ENCODE measurements at places on chromosomes 4 and X.

- no peak for DNase-seq
Measured at GRCh38 chrX:78333521-78333920, 6.1 kb upstream of the CYSLTR1 start.

- no peak for DNase-seq
Measured at GRCh38 chr4:48203819-48204218, 65.8 kb downstream of the TEC start.

- no peak for DNase-seq
Measured at GRCh38 chrX:33969105-33969504, 163.0 kb downstream of the FAM47A start.

GRCh38 chrX:39309018-39309635 is 507.9 kb downstream of the MID1IP1 start:
- DNase-seq: no peak

- DNase-seq: no peak
Measured at GRCh38 chr4:7811536-7812191, 128.0 kb downstream of the AFAP1 start.

GRCh38 chr4:105246712-105247111 is 100.0 kb downstream of the TET2 start:
- DNase-seq: no peak

- DNase-seq: no peak
Measured at GRCh38 chrX:20857746-20858145, 516.5 kb upstream of the CNKSR2 start.

- DNase-seq: no peak
Measured at GRCh38 chrX:80174925-80175574, 160.5 kb downstream of the TBX22 start.

DNA sequence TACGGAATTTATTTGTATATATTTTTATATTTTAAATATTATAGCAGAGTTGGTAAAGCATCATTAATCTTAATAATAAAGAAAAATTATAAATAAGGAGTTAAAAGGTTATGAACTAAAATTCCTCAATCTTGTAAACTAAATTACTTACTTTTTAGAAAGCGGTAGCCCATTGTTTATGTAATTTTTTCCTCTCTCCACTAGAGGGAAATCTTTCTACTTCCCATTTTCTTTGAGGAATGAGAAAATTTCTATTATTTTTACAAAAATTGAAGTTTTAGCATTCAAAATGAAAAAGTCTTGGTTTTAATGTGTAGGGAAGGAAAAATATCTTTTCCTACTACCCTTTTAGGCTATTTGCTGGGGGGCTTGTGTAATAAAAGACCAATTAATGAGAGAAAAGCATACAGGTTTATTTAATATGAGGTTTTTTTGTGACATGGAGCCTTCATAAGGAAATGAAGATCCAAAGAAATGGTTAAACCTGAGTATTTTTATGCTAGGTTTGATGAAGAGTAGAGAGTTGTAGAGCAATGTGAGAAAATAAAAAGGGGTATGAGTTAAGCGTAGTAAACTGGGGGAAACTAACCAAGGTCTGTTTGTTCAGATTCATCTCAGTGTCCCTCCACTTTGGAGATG is 68.7 kb upstream of the ADAD1 start:
- no peak for DNase-seq

Data from stimulated activated CD8-positive, alpha-beta memory T cell treated with anti-CD3 and anti-CD28 coated beads, Interleukin-4, amount 100 ng/mL, for 4 hours (primary cell).